ENCODE measurements at places on chromosomes 7 and 10. TPM values are rescaled to one million over a fixed set of nuclear protein-coding genes. Genes with fewer than 3 reads are reported as not detected.
A peak's percentile ranks its signal among the peaks of the same experiment; 100 is the strongest.

- H3K27me3 ChIP-seq: no peaks in the 10 kb centered on the region
- no peak for DNase-seq
- H3K27ac ChIP-seq: no peak overlapping the region
Observed at GRCh38 chr7:50369143-50370026, 64.9 kb downstream of the IKZF1 start.

- no peak overlapping the region for H3K4me3 ChIP-seq
- H3K27ac ChIP-seq: no peak overlapping the region
- DNase-seq: no peak
Observed at GRCh38 chr10:114518401-114519305, 114.4 kb upstream of the AFAP1L2 start.

- peak overlapping the region; percentile 85 for H3K27ac ChIP-seq
- DNase-seq: peak; percentile 79
- no peak overlapping the region for H3K4me3 ChIP-seq
- H3K27me3 ChIP-seq: no peaks in the 10 kb centered on the region
- peaks cover 16% of the 10 kb centered on the region for H3K4me1 ChIP-seq
- peaks cover 1% of the 10 kb centered on the region for H3K36me3 ChIP-seq
Observed at GRCh38 chr10:103667356-103667755, 173.9 kb downstream of the NEURL1 start.

DNA sequence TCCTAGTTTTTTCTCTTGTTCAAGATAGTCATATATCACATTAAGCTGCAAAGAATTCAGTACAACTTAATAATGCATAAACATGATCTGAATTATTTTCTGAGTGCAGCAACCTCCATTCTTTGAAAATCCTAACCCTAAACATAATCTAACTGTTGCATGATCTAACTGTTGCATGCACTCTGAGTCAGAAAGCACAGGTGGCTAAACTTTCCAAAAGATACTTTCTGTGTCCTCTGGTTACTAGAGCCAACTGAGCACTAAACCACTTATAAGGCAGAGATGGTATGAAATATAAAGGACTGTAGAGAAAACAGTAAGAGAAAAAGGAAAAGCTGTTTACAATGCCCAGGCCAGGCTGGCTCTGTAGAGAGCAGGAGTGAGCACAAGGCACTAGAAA is 23.0 kb upstream of the FAM133B start:
- H3K4me3 ChIP-seq: no peak overlapping the region
- H3K4me1 ChIP-seq: peaks cover 17% of the 10 kb centered on the region

DNA sequence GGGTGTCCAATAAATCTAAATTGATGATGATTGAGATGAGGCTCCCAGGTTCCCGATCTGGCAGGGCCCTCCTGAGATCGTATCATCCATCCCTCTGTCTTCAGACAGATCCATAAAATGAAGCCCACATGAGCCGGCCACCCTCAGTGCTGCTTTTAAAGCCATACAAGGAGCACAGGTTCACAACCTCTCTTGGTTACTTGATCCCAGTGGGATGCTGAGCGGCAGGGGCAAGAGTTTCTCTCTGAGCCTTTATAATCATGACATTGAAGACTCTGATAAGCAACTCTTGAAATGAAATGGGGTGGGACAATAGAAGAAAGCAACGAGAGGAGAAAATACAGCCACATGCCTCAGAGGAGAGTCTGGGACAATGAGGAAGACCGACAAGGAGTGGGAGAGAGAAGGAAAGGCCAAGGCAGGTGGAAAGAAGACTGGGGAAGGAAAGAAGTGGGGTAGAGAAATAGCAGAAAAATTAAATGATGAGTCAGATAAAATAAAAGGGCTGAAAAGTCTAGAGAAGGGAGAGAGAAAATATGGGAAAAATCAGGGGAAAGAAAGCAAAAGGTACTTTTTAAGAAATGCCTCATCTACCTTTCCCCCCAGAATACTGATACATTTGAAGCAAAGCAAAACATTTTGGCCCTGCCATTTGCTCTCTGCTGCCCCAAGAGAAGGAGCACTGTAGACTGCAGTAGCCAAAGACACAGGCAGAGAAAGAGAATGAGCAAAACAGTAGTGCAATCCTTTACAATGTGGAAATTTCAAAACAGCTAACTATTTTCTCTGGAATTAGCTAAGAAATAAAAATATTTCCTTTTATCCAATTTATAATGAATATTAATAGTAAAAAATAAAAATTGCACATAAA is 14.6 kb downstream of the GBX1 start:
- H3K27ac ChIP-seq: no peak overlapping the region
- no peaks in the 10 kb centered on the region for H3K4me1 ChIP-seq
- DNase-seq: no peak
- H3K36me3 ChIP-seq: no peaks in the 10 kb centered on the region

DNA sequence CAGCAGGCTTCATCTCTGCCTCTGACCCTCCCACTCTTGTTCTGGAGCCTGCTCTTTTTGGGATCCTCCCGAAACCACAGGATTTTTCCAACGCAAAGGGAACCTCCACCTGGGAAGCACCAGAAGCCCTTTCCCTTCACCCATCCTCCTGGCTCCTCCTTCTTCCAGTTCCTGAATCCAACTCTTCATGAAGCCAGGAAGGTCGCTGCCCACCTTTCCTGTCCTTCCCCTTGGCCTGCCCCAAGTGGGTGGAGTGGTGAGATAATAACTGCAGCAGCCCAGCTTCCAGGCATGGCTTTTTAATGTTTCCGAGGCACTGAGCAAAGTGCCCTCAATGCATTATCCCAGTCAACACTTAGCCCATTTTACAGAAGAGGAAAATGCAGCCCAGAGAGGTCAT is 70.8 kb upstream of the EEPD1 start:
- no peaks in the 10 kb centered on the region for H3K36me3 ChIP-seq
- H3K27ac ChIP-seq: no peak overlapping the region
- no peak for DNase-seq
- H3K4me3 ChIP-seq: no peak overlapping the region

GRCh38 chr10:123463181-123463580 is 203.0 kb upstream of the GPR26 start:
- no peaks in the 10 kb centered on the region for H3K36me3 ChIP-seq
- no peak overlapping the region for H3K4me3 ChIP-seq
- no peaks in the 10 kb centered on the region for H3K27me3 ChIP-seq

DNA sequence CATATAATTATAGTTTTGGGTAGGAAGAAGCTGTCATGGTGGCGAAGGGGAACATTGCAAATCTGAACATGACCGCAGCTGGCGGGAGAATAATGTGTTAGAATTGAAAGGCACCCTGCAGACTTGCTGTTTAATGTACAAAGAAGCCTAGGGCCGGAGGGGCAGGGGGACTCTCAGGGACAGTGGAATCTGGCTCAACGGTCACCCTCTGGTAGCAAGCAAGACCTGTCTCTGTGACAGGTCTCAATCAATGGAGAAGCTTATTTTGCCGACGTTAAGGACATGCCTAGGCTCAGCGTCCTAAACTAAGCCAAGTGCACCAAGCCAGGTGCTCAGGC is 177.3 kb downstream of the NSUN6 start:
- no peak overlapping the region for H3K4me3 ChIP-seq
- H3K27ac ChIP-seq: no peak overlapping the region
- no peaks in the 10 kb centered on the region for H3K36me3 ChIP-seq
- H3K4me1 ChIP-seq: no peaks in the 10 kb centered on the region
- DNase-seq: no peak

DNA sequence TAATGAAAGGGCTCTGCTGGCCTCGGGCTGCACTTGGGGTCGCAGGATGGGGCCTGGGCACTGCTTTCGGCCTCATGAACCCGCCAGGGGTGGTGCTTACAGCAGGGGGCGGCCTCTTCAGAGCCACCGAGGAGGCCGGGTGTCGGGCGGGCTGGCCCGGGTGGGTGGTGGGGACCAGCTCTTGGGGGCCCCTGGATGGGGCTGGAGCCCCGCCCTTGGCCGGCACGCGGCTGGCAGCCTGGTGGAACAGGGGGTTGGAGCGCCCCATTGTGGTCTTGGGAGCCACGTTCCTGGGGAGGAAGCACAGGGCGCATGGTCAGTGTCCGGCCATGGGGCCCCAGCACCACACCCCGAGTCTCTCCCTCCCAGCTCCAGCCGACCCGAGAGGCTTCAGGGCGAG is 8.8 kb downstream of the ADAM8 start:
- H3K27ac ChIP-seq: no peak overlapping the region
- no peak for DNase-seq

DNA sequence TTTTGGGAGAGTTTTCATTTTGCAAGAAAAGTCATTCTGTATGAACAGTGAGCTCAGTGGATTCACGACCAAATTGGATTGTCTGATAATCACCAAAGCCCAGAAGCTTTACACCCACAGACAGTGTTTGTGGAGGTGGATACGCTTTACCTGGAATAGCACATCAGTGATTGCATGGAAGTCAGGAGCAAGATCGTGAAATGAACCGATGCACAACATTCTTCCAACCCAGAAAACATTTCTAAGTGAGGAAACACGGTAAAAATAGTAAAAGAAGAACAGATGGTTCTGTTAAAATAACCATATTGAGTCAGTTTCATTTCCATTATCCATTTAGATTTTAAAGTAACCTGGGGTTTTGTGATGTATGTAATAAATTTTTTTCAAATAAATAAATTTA is 478.2 kb upstream of the PFKP start:
- no peaks in the 10 kb centered on the region for H3K27me3 ChIP-seq
- H3K4me3 ChIP-seq: no peak overlapping the region
- H3K27ac ChIP-seq: no peak overlapping the region
- H3K4me1 ChIP-seq: no peaks in the 10 kb centered on the region
- DNase-seq: no peak

DNA sequence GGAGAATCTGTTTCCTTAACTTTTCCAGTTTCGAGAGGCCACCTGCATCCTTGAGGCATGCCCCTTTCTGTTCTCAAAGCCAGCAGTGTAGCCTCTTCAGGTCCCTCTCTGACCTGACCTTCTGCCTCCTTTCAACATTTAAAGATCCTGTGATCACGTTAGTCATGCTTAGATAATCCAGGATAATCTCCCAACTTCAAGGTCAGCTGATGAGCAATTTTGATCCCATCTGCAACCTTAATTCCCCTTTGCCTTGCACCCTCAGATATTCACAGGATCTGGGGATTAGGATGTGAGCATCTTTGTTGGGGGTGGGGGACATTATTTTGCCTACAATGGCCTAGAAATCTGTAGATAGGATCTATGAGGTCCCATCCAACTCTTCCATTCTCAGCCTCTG is 8.0 kb downstream of the HKDC1 start:
- no peak overlapping the region for H3K27ac ChIP-seq
- no peak for DNase-seq
- no peaks in the 10 kb centered on the region for H3K27me3 ChIP-seq
- peaks cover 7% of the 10 kb centered on the region for H3K4me1 ChIP-seq
- no peaks in the 10 kb centered on the region for H3K36me3 ChIP-seq

- H3K27me3 ChIP-seq: no peaks in the 10 kb centered on the region
- H3K4me1 ChIP-seq: no peaks in the 10 kb centered on the region
- H3K4me3 ChIP-seq: no peak overlapping the region
- H3K36me3 ChIP-seq: no peaks in the 10 kb centered on the region
- H3K27ac ChIP-seq: no peak overlapping the region
Observed at GRCh38 chr7:51357821-51358220, 41.2 kb upstream of the COBL start.

DNA sequence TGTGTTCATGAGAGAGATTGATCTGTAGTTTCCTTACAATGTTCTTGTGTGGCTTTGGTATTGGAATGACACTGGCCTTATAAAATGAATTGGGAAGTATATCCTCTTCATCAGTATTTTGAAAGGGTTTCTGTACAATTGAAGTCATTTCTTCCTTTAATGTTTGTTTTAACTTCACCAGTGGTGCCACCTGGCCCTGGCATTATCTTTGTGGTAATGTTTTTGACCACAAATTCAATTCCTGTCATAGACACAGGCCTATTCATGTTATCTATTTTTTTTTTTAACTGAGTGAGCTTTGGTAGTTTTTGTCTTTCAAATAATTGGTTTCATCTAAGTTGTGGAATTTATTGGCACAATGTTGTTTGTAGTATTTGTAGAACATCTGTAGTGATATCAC is 127.7 kb downstream of the CDK14 start:
- H3K27ac ChIP-seq: no peak overlapping the region
- H3K36me3 ChIP-seq: no peaks in the 10 kb centered on the region
- H3K4me3 ChIP-seq: no peak overlapping the region
- H3K4me1 ChIP-seq: peaks cover 13% of the 10 kb centered on the region
- H3K27me3 ChIP-seq: no peaks in the 10 kb centered on the region

GRCh38 chr7:150962290-150962552 is 15.9 kb downstream of the KCNH2 start:
- no peak for DNase-seq
- no peak overlapping the region for H3K4me3 ChIP-seq
- no peaks in the 10 kb centered on the region for H3K27me3 ChIP-seq
- peaks cover 3% of the 10 kb centered on the region for H3K4me1 ChIP-seq
- no peak overlapping the region for H3K27ac ChIP-seq

DNA sequence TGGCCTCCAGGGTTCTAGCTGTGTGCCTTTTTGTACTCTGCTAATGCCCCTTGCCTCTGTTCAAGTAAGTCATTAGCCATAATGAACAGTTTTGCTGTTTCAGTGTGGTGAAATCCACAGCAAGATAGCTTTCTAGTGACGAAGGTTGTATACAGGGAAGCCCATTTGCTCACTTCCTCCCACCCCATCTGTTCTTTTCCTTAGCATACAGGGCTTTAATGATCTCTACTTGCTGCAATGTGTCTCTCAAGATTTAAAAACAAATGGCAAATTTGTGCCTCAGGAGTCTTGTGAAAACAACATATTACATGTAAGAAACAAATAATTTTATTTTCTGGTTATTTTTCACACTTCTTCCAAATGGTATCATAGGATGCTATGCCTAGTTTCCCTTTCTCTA is 243.2 kb downstream of the CDK14 start:
- no peaks in the 10 kb centered on the region for H3K36me3 ChIP-seq
- H3K27me3 ChIP-seq: no peaks in the 10 kb centered on the region
- no peaks in the 10 kb centered on the region for H3K4me1 ChIP-seq
- no peak overlapping the region for H3K4me3 ChIP-seq
- no peak for DNase-seq
- no peak overlapping the region for H3K27ac ChIP-seq

DNA sequence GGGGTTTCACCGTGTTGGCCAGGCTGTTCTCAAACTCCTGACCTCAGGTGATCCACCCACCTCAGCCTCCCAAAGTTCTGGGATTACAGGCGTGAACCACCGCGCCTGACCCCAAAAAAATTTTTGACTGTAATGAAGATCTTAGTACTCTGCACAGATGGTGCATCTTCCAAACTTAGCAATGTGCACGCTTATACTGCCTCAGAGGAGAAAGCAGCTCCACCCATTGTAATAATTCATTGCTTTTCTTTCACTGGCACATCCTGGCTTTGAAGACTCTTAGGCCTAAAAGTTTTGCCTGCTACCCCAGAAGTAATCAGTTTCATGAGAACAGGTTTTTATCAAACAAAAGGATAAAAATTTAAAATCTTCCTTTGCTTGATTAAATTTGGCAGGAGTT is 52.1 kb upstream of the OIT3 start:
- H3K27ac ChIP-seq: no peak overlapping the region
- H3K36me3 ChIP-seq: no peaks in the 10 kb centered on the region
- H3K27me3 ChIP-seq: no peaks in the 10 kb centered on the region

- H3K4me3 ChIP-seq: no peak overlapping the region
- H3K36me3 ChIP-seq: peaks cover 2% of the 10 kb centered on the region
- no peaks in the 10 kb centered on the region for H3K27me3 ChIP-seq
- H3K4me1 ChIP-seq: peaks cover 17% of the 10 kb centered on the region
- peak overlapping the region; percentile 37 for H3K27ac ChIP-seq
- peak; percentile 31 for DNase-seq
Observed at GRCh38 chr7:92612501-92612900, 22.3 kb upstream of the FAM133B start.

NHLRC2 gene
- 8.5 TPM for total RNA-seq

TSPAN13 gene
- total RNA-seq: 2.8 TPM

HOXA6 gene
- total RNA-seq: 3.6 TPM

PRXL2A gene
- 13.9 TPM for total RNA-seq

PON1 gene
- total RNA-seq: not detected

SPDYE2 gene
- not detected for total RNA-seq

BAMBI gene
- 4.6 TPM for total RNA-seq

AMPH gene
- total RNA-seq: 3.6 TPM

SRRM3 gene
- total RNA-seq: 1.0 TPM

CREB5 gene
- total RNA-seq: 3.1 TPM

DKK1 gene
- total RNA-seq: 54.4 TPM
